GM23248 (cell line): ENCODE measurements at places on chromosomes 13 and 19. TPM values are rescaled to one million over a fixed set of nuclear protein-coding genes. Genes with fewer than 3 reads are reported as not detected.
A peak's percentile ranks its signal among the peaks of the same experiment; 100 is the strongest.

The ZNF442 gene
- total RNA-seq: 2.1 and 3.6 TPM in 2 replicates

The MBD3L3 gene
- total RNA-seq: not detected in 2 replicates

The SPACA6 gene
- total RNA-seq: 2.1 and 8.0 TPM in 2 replicates

The ACP7 gene
- total RNA-seq: not detected in 2 replicates

The CGB7 gene
- total RNA-seq: 0.38 and 0.54 TPM in 2 replicates

The CACNG7 gene
- not detected in 2 replicates for total RNA-seq

The FBXO27 gene
- 0.54 and 2.8 TPM in 2 replicates for total RNA-seq

- DNase-seq: no peak
These were observed 30.3 kb upstream of the SEMA6B start for GRCh38 chr19:4589579-4590410.

- DNase-seq: no peak
These were observed 524.4 kb upstream of the SPRY2 start for GRCh38 chr13:80865329-80865728.

DNA sequence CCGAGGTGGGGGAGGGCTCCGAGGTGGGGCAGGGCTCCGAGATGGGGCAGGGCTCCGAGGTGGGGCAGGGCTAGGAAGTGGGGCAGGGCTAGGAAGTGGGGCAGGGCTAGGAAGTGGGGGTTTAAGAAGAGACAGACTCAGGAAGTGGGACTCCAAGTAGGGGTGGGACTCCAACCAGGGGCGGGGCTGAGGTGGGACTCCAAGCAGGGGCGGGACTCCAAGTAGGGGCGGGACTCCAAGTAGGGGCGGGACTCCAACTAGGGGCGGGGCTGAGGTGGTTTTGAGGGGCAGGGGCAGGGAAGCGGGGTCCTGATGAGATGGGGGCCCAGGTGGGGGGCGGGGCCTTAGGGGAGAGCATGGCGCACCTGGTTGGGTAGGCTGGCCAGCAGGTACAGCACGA lies 13.6 kb downstream of the CFD start:
- peak; percentile 76 for DNase-seq

DNA sequence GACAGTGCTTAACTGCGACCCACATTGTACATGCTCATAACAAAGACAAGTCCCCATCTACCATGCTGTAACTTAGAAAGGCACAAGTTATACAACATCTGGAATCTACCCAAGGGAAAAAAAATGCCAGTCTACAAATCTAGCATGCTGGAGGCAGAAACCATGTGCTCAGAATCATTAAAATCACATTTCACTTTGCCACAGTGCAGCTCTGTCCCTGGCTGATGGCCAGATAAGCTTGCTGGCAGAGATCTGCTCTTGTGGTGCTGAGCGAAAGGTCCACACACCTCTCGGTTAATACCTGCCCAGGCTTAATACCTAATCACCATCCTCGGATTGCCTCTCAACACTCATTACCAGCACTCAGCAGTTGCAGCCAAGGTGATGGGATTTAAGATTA lies 74.1 kb upstream of the UQCRFS1 start:
- DNase-seq: no peak

DNA sequence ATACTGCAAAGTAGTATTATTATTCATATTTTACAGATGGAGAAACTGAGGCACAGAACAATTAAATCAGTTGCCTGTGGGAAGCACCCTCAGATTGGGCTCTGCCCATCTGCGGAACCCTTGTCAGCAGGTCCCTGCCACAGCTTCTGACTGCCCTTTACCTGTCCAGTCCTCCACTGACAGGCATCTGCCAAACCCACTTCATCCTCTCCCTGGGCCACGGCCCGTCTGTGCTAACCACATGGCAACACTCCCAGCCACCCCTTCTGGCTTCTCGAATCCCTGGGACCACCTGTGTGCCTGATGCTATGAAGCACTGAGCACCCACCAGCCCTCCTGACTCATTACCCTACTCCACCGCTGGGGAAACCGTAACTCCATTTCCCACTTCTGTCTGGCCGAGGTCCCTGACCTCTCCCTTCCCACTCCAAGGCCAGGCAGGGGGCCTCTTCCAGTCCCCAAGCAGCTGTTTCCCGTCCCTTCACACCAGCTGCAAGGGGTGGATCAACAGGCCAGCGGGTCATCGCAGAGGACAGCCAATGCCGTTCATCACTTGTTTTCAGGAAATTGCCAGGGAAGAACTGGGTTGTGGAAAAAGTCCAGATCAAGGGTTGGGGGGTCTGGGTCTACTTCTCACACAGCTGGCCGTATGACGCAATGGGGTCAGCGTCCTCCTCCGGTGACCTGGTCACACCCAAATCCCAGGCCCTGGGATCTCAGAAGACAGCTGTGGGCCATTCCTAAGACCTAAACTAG lies 2.5 kb downstream of the KANK3 start:
- no peak for DNase-seq

DNA sequence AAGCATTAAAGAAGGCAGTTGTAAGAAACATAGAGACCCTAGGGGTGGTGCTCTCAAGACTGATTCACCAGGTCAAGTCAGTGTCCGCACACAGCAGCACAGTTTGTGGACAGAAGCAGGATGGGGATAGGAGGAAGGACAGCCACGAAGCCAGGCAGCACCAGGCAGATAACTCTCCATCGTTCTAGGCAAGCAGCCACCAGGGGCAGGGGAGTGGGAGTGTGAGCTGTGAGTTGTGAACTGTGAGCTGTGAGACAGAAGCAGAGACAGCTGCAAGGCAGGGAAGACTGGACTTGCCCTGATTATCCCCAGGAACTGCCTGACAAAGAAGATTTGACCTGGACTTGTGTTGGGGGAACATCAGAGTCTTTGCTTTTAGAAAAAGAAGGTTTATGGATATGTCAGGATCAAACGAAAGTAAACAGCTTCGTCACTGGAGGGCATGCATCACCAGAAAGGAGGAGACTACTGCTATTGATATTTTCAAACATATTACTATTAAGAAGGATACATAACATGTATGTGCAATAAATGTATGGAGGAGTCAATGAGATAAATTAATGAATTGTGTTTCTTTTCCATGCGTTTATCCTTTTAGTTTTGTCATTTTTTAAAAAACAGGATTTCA lies 286.1 kb downstream of the IRS2 start:
- no peak for DNase-seq
